NCI-H82 (cell line): ENCODE measurements at places on chromosomes 12 and 14.

DNA sequence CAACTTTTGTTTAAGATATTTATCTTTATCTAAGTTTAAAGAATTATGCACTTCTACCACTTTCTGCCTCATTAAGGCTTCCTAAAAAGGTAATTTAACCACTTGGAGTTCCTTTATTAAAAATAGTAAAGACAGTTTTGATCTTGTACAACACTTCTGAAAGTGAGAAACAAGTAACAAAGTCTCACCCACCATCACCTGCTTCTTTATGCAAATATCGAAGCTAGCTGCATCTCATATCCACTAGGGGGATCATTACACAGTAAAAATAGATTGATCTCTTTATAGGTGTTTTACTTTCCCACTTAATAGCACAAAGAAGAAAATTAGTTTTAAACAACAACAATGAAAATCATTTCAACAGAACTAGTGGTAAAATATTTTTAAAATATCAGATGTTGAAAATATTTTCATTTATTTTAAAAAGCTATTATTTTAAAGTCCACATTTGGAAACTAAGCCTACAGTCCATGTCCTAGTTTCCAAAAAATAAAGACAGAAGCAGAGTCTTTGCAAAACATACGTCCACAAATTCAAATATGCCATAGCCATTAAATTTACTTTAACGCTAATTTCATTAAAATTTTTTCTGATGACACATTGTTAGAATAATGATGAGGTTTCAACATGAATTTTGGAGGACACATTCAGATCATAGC lies 160.0 kb upstream of the SOX5 start:
- peak; percentile 48 for DNase-seq

GRCh38 chr12:65613692-65614091 lies 210.6 kb upstream of the HMGA2 start:
- DNase-seq: no peak

DNA sequence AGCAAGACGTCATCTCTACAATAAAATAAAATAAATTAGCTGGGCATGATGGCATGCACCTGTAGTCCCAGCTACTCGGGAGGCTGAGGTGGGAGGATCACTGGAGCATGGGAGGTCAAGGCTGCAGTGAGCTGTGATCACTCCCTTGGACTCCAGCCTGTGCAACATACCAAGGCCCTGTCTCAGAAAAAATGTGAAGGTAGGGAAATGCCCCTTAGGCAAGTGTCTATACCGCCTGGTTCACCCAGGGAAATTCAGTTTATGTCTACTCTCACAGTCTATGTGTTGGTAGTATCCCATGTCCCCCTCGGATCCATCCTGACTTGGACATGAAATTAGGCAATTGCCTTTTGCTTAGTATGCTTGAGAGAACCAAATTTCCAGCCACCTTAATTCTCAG lies 88.4 kb upstream of the TMEM132C start:
- no peak for DNase-seq

DNA sequence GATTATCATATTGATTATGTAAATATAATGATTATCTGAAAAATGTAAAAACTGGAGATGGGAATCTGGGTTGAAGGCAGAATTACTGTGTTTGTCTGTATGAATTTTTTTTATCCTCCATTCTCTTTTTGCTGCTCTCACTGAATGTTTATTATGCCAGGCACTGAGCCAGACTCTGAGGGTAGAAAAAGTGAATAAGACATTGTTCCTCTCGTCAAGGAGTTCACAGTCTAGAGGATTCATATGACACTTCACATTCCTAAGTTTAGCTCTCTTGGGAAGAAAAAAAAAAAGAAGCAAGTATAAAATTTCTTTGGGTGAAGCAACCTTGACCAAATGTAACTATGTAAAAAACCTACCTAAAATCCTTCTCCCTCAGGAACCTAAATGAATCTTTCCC lies 120.9 kb upstream of the LMO3 start:
- DNase-seq: no peak

DNA sequence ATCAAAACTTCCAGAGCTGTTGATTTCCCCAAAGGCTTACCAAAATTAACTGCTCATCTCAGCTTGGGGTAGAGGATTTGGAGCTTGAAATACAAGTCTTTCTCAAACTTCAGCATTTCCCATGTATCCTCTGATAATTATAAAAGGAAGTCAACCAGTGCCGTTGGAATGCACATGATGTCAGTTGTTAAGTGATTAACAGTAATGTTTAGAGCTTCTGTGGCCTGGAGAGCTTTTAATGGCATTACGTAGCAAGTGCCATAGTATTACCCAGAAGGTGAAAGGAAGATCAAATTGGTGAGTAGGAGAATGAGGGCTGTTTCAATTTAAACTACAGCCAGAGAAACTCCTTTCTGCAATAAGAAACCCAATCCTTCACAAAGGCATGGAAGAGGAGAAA lies 62.5 kb upstream of the PTPRR start:
- DNase-seq: peak; percentile 66

- DNase-seq: no peak
These were observed 316.1 kb upstream of the TBX3 start for GRCh38 chr12:115000038-115000437.

DNA sequence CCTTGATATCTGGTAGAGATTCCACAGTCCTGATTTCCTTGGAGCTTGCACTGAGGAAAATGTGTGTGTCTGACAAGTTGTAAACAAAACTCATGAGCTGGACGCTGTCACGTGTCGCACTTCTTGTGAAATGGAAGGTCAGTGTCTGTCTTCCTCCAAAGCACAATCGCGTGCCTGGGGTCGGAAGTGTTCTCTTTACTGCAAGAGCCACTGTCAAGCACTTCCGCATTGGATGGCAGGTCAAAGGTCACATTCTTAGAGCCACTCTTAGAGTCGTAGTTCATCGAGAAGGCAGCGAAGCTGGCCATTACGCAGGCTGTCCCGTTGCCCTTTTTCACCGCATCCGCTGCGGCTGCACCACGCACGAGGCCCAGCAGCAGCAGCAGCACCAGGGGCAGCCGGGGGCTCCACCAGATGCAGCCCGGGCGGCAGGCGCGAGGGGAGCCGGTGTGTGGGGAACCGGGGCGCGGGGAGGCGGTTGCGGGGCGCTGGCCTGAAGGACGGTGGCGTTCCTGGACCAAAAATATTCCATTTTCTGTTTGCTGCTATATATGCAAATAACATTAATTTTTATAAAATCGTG lies 45.0 kb downstream of the LRTM2 start:
- DNase-seq: no peak

GRCh38 chr12:47864646-47865235 lies 40.1 kb downstream of the VDR start:
- DNase-seq: no peak

DNA sequence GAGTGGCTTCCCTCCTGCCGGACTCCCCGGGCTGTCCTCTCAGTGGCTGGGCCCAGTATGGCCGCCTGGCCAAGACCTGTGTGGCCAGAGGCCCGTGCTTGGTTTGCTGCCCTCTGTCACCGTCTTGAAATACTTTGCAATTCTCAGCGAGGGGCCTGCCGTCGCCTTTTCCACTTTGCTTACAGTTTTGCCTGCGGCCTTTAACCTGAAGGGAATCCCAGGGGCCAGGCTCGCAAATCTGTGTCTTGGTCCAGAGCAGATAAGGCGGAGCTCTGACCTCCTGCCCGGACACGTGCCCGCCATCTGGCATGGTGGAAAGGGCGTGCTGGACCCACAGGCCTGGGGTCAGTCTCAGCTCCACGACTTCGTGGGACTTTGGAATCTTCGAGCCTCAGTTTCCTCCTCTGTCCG lies 10.9 kb upstream of the AMN start:
- DNase-seq: no peak

GRCh38 chr12:123035841-123036240 lies 55.4 kb downstream of the ARL6IP4 start:
- DNase-seq: no peak

DNA sequence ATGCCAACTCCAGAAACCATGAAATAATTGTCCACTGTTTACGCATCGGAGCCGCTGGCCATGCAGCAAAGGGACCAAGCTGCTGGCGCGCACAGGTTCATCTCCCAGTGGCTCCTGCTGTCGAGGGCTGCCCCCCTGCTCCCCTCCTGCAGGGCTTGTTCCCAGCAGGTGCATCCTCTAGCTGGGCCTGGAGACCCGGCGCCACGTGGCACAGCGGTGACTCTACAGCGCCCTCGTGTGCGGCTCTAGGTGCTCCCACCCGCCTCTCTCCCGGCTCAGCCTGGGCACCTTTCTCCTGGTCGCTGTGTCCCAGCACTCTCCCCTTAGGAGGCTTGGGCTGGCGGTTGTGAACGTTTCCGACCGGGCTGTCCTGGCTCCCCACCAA lies 37.5 kb upstream of the INF2 start:
- peak; percentile 8 for DNase-seq

GRCh38 chr14:76917745-76918255 lies 91.6 kb downstream of the LRRC74A start:
- peak; percentile 12 for DNase-seq

DNA sequence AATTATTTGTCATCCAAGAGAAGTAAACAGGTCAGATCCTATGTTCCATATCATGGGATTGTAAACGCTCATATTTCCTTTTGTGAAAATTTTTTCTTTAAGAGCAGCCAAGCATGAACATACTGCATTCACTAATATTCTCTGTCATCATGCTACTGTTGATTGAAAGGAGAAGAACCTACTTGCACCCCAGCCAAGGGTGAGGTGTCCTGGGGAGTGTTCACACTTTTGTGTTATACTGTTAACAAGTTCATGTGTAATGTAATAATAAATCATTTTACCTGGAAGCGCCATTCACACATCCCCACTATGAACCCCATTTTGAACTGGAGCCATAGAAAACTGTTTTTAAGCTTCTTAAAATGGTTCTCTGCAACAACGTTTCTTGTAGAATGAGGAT lies 53.6 kb downstream of the HMGA2 start:
- DNase-seq: no peak

DNA sequence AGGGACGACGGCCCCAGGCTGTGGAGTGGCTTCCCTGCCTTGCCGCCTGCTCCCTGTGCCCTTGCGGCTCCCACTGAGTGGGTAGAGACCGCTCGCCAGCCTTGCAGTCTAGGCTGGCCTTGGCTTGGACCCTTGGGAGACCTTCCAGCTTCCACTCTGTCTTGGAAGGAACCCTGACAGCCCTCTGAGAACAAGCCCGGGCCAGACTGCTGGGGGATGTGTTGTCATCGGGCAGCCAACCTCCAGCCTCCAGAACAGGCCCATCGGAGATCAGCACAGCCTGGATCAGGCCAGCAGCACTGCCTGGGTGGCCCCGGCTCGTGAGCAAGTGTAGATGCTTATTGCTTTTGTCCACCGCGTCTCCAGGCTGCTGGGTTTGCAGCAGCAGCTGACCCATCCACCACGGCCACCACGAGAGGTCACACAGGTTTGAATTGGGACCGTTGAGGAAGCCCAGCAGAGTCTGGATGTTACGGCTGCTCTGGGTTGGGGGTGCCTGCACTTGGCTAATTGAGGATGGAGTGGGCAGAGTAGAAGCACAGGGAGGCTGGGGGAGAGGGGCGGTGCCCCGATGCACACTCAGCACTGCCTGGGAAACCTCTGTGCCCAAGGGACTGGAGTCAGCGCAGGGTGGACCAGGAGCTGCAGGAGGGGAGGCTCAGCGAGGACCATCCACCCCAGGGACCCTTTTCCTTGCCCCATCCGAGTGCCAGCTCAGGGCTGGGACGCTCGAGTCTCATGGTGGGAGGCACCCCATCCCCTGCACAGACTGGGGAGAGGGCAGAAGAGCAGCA lies 55.5 kb downstream of the NOC4L start:
- DNase-seq: no peak

- DNase-seq: no peak
These were observed 96.7 kb upstream of the HSPB8 start for GRCh38 chr12:119082016-119082415.

GRCh38 chr12:92528586-92528985 lies 174.2 kb upstream of the PLEKHG7 start:
- DNase-seq: no peak

- DNase-seq: no peak
These were observed 2.4 kb upstream of the NKX2-1 start for GRCh38 chr14:36522347-36522971.

GRCh38 chr12:10618338-10618987 lies 5.1 kb upstream of the MAGOHB start:
- DNase-seq: no peak

DNA sequence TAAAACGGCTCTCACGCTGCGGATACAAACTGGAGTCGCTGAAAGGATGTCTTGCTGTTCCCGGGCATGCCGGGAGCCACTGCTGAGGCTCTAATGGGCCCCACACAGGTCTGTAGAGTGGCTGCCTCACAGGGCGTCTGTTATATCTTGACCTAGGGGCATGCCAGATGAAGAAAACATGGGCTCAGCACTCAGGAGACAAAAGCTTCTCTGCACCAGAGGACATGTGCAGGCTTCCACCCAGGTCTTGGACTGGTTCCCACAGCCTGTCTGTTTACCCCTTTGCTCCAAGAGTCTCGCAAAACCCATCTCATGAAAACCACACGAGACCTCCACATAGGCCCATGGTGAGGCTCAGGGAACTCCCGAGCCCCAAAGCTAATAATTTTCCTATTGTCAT lies 134.2 kb downstream of the RPS29 start:
- no peak for DNase-seq

DNA sequence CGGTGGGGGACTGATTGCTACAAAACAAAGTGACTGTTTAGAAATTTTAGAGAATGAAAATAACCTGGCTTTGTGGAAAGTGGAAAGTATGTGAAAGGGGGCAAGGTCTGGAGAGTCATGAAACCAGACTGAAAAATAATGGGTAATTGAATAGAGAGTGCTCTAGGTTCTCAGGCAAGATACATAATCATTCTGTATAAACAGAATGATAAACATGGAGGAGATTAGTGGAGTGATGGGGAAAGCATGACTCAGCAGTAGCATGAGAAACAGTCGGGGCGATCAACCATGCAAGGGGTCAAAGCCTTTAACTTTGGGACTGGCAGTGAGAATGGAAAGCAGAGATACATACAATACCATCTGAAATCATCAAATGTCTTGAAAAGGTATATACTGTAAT lies 332.5 kb downstream of the CCER1 start:
- peak; percentile 71 for DNase-seq

- no peak for DNase-seq
These were observed 96.7 kb downstream of the CCER1 start for GRCh38 chr12:90858252-90858651.

- peak; percentile 89 for DNase-seq
These were observed 31.8 kb upstream of the OR10A7 start for GRCh38 chr12:55188974-55189556.

DNA sequence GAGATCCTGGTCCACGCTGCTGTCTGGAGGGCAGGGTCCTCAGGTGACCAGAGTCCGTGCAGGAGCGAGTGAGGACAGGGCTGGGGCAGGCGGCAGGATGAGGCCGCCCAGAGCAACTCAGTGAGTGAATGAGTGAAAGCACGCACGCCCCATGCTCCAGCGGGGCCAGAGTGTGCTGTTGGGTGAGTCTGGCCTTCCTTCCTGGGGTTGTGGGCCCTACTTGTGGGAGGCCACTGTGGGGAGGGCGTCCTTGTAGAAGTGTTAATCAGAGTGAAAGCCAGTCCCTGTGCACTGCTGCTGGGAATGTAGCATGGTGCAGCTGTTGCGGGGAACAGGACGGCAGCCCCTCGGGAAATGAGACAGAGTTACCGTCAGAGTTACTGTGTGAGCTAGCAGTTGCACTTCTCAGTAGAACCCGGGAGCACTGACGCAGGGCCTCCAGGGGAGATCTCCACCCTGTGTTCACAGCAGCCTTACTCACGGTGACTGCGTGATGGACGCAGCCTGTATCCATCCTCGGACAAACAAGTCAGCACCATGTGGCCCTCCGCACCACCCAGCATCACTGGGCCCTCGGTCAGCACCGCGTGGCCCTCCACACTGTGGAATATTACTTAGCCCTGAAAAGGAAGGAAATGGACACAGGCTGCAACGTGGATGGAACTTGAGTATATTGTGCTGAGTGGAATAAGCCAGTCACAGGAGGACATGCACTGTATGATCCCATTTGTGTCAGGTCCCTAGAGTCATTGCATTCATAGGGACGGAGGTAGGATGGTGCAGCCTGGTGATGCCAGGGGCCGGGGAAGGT lies 22.1 kb downstream of the PACS2 start:
- no peak for DNase-seq
